PC-3 (cell line): ENCODE measurements at places on chromosomes 3 and 15. TPM values are rescaled to one million over a fixed set of nuclear protein-coding genes. Genes with fewer than 3 reads are reported as not detected.

Gene PRSS50
- total RNA-seq: not detected in 2 replicates

Gene ATP10A
- total RNA-seq: 2.6 and 5.0 TPM in 2 replicates

Gene KNG1
- total RNA-seq: not detected in 2 replicates

Gene SYNPR
- not detected in 2 replicates for total RNA-seq

DNA sequence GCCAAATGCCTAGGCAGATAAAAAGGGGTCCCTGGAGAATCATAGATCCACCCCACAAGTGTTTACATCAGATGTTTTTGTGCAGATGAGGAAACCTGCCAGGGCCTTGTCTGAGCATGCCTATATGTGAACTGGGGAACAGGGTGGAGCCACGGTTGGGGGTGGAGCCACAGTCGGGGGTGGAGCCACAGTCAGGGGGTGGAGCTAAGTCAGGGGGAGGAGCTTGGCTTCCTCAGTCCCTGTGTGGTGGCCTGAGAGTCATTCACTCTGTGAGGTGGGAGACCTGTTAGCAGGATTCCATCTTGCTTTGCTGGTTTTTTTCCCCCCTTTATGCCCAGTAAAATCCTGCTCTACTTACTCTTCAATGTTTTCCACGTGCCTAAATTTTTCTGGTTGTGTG is 57.8 kb upstream of the TGFBR2 start:
- peaks cover 24% of the 10 kb centered on the region for H3K4me1 ChIP-seq
- no peaks in the 10 kb centered on the region for H3K27me3 ChIP-seq
- H3K27ac ChIP-seq: no peak overlapping the region
- DNase-seq: peak; percentile 6

GRCh38 chr3:72336821-72337479 is 511.3 kb downstream of the SHQ1 start:
- no peak overlapping the region for H3K27ac ChIP-seq
- no peaks in the 10 kb centered on the region for H3K27me3 ChIP-seq
- DNase-seq: peak; percentile 32
- H3K4me1 ChIP-seq: peaks cover 22% of the 10 kb centered on the region

DNA sequence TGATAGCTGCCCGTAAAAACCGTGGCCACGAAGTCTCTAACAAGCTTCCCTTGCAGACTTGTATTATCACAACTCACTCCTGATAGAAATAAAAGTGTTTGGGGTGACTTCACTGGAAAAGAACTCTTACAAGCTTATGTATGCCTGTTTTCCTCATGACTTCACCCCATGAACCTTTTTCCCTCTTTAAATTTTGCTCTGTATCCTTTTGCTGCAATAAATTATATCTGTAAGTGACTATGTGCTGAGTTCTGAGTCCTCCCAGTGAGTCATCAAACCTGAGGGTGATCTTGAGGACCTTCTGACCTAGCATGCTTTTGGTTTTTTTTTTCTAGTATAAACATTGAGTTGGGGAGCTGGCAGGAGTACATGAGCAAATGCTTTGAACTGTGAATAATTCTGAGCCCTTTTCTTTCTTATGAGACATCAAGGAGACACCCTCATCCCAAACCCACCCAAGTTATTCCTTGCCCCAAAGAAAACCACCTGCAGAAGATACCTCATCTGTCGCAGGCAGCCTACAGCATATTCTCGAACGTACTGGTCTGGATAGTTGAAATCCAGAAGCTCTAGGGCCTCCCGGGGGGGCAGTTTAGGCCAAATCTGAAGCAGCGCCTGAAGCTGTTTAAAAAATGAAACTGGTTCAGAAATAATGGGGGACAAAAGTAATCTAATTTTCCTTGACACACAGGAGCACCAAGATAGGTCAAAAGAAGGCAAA is 85.9 kb downstream of the FAIM start:
- no peak overlapping the region for H3K4me3 ChIP-seq
- no peaks in the 10 kb centered on the region for H3K36me3 ChIP-seq
- H3K27ac ChIP-seq: peak overlapping the region; percentile 62
- no peaks in the 10 kb centered on the region for H3K27me3 ChIP-seq

- no peak overlapping the region for H3K27ac ChIP-seq
- no peak for DNase-seq
- no peak overlapping the region for H3K4me3 ChIP-seq
- H3K27me3 ChIP-seq: peaks cover 24% of the 10 kb centered on the region; the same call in 1 of the 2 replicates
- H3K36me3 ChIP-seq: no peaks in the 10 kb centered on the region
Measured at GRCh38 chr3:123373474-123373987, 75.4 kb downstream of the ADCY5 start.

DNA sequence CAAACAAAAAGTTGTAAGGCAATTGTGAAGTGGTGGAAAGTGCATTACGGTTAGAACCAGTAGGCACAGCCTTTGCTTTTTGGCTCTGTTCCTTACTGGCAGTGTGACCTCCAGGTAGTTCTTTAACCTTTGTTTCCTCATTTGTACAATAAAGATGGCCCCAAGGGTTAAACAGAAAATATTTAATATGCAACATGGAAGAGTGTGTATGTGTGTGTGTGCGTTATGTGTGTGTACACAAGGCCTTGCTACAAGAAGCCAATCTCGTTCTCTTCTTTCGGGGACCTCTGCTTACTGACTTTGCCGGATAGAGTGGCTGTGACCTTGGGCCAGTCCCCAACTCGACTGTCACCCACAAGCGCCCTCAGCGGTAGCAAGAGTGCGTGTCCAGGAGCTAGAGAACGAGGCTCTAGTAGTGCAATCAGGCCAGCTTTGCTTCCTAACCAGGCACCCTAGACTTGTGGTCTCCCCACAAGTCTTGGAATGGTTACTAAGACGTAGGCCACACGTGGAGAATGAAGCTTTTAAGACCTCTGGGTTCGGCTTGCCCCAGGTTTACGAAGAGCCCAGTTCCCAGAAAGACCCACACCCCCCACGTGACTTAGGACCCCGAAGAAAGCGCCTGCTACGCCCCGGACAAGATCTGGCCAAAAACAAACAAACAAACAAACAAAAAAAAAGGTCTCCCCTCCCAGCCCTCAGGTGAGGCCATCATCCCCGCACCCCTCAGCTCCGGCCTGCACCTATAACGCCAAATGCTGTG is 593 bp downstream of the CIAO2A start:
- peak overlapping the region; percentile 90 for H3K4me3 ChIP-seq
- peaks cover 28% of the 10 kb centered on the region for H3K4me1 ChIP-seq
- H3K27ac ChIP-seq: peak overlapping the region; percentile 29
- no peaks in the 10 kb centered on the region for H3K27me3 ChIP-seq
- peak; percentile 12 for DNase-seq
- H3K36me3 ChIP-seq: peaks cover 5% of the 10 kb centered on the region

GRCh38 chr3:152452318-152452717 is 183.6 kb downstream of the MBNL1 start:
- H3K4me3 ChIP-seq: no peak overlapping the region
- H3K36me3 ChIP-seq: peaks cover 35% of the 10 kb centered on the region
- DNase-seq: no peak
- H3K4me1 ChIP-seq: peaks cover 6% of the 10 kb centered on the region; the same call in 1 of the 2 replicates

- no peak overlapping the region for H3K4me3 ChIP-seq
- peak; percentile 13 for DNase-seq
- H3K4me1 ChIP-seq: peaks cover 10% of the 10 kb centered on the region; the same call in 1 of the 2 replicates
Measured at GRCh38 chr3:93988283-93988682, 8.3 kb downstream of the ARL13B start.

- no peaks in the 10 kb centered on the region for H3K4me1 ChIP-seq
- no peak overlapping the region for H3K27ac ChIP-seq
- no peak for DNase-seq
Measured at GRCh38 chr3:125403789-125404188, 28.7 kb upstream of the ZNF148 start.

DNA sequence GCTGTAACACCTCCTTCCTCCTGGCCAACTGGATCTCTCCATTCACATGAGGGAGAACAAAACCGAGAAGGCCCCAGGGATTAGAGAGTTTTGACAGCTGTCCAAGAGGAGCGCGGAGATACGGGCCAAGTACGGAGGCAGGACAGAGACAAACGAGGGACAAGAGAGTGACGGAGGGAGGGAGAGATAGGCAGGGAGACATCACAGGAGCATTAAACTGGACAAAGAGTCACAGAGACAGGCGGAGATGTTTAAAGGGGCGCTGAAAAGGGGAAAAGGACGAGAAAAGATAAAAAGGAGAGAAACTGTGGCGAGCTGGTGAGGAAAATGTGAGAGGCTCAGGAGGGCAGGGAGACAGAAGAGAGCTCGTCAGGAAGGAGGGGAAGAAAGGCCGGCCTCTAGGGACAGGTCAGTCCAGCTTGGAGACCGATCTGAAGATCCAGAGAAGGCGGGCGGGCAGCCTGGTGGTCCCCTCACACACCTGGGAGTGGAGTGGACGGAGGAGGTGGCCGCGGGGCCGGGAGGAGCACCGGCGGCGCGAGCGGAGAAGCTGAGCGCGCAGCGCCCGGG is 40.5 kb upstream of the ROPN1 start:
- DNase-seq: peak; percentile 15
- H3K4me3 ChIP-seq: peak overlapping the region; percentile 75
- no peaks in the 10 kb centered on the region for H3K36me3 ChIP-seq
- peaks cover 54% of the 10 kb centered on the region for H3K27me3 ChIP-seq
- no peak overlapping the region for H3K27ac ChIP-seq
- H3K4me1 ChIP-seq: peaks cover 3% of the 10 kb centered on the region; the same call in 1 of the 2 replicates

DNA sequence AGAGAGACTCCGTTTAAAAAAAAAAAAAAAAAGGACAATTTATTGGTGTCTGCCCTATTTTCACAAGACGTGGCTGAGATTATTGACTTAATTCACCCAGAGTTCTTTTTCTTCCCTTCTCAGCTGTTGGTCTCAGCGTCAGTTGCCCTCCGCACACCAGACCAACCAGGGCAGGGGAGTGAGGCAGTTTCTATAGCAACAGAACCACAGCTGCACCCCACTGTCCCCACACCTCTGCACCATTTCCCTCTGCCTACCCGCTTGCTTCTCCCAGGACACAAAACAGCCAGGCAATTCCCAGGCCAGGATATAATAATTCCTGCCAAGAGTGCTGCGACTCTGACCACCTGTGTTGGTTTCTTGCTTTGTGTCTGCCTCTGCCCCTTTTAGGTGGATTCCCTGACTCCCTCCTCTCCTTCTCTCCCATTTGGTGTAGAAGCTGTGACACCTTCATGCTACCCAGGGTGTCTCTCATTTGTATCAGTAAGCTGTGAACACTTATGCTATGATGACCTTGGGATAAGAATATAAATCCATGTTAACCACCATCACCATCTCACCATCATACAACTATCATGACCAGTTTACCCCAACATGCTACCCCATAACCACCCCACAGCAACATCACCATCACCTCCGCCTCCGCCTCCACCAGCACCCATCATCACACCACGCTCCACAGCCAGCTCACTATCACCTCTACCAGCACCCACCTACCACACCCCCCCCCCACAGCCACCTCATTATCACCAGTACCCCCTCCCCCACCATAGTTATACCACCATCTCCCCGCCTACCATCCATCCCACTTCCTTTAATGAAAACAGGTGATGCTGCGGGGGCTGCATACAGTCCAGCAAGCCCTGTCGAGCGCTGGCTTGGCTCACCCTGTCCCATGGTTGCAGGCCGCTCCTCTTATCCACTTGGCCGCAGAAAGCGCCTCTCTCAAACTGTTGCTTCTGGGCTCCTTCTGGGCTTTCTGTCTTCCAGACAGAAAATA is 589 bp downstream of the EPB42 start:
- no peaks in the 10 kb centered on the region for H3K36me3 ChIP-seq
- no peak for DNase-seq
- peaks cover 6% of the 10 kb centered on the region; the same call in 1 of the 2 replicates for H3K4me1 ChIP-seq
- H3K27me3 ChIP-seq: no peaks in the 10 kb centered on the region

DNA sequence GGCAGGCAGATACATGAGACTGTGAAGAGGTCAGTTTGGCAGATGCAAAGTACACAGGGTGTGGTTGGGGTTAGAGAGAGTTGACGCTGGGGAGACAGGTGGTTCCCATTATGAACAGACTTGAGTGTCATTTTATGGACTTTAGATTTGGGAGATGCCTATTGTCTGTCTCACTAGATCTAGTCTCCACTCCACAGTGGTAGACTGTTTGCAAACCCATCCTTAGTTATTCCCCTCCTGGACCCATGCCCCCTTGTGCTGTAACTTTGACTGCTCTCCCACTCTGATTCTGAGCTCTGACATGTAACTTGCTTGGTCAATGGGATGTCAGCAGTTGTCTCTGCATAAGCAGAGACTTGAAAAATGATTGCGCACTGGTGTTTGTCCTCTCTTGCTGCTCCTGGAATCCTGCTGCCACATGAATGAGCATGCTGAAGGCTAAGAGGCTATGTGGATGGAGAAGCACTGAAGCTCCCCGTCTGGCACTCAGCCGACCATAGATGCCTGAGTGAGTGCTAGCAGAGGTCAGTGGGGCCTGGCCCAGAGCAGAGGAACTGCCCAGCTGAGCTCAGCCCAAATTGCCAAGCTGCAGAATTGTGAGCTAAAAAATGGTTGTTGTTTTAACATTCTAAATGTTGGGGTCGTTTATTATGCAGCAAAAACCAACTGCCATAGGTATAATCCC is 88.2 kb downstream of the FAM43A start:
- DNase-seq: no peak
- no peak overlapping the region for H3K4me3 ChIP-seq
- H3K27ac ChIP-seq: no peak overlapping the region
- H3K36me3 ChIP-seq: no peaks in the 10 kb centered on the region
- peaks cover 22% of the 10 kb centered on the region for H3K4me1 ChIP-seq

DNA sequence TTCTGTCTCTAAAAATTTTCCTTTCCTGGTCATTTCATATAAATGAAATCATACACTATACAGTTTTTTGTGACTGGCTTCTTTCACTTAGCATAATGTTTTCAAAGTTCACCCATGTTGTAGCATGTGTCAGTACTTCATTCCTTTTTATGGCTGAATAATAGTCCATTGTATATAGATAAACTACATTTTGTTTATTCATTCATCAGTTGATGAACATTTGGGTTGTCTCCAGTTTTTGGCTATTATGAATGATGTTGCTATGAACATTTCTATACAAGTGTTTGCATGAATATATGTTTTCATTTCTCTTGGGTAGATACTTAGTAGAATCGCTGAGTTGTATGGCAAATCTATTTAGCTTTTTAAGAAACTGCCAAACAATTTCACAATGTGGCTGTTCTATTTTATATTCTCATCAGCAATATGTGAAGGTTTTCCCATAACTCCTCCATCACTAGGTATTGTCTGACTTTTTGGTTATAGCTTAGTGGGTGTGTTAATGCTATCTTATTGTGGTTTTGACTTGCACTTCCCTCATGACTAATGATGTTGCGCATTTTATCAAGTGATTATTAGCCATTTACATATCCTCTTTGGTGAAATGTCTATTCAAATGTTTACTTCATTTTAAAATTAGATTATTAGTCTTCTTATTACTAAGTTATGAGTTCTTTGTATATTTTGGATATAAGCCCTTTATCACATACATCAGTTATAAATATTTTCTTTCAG is 21.7 kb upstream of the AP4E1 start:
- H3K4me1 ChIP-seq: peaks cover 18% of the 10 kb centered on the region
- no peaks in the 10 kb centered on the region for H3K36me3 ChIP-seq
- DNase-seq: no peak
- no peak overlapping the region for H3K4me3 ChIP-seq
- H3K27me3 ChIP-seq: no peaks in the 10 kb centered on the region

GRCh38 chr3:34238407-34238806 is 440.0 kb downstream of the PDCD6IP start:
- H3K4me1 ChIP-seq: no peaks in the 10 kb centered on the region
- no peak overlapping the region for H3K4me3 ChIP-seq
- H3K27ac ChIP-seq: no peak overlapping the region
- DNase-seq: no peak
- H3K27me3 ChIP-seq: peaks cover 3% of the 10 kb centered on the region; the same call in 1 of the 2 replicates

GRCh38 chr3:58151637-58152036 is 59.1 kb downstream of the DNASE1L3 start:
- no peak overlapping the region for H3K27ac ChIP-seq
- DNase-seq: no peak
- H3K4me1 ChIP-seq: no peaks in the 10 kb centered on the region
- H3K27me3 ChIP-seq: no peaks in the 10 kb centered on the region
- H3K4me3 ChIP-seq: no peak overlapping the region
- peaks cover 92% of the 10 kb centered on the region for H3K36me3 ChIP-seq

- peak; percentile 21 for DNase-seq
- no peaks in the 10 kb centered on the region for H3K4me1 ChIP-seq
- no peak overlapping the region for H3K27ac ChIP-seq
- no peaks in the 10 kb centered on the region for H3K27me3 ChIP-seq
Measured at GRCh38 chr3:110955301-110955880, 116.2 kb upstream of the NECTIN3 start.
